Mononuclear cell (primary cell): ENCODE measurements at places on chromosomes 2 and 18. TPM values are rescaled to one million over a fixed set of nuclear protein-coding genes. Genes with fewer than 3 reads are reported as not detected.

SIX3 gene
- not detected for total RNA-seq

TRIM54 gene
- total RNA-seq = not detected

LOXHD1 gene
- 0.63 TPM for total RNA-seq

CCT4 gene
- 52.1 TPM for total RNA-seq

GLI2 gene
- not detected for total RNA-seq

SPATA3 gene
- not detected for total RNA-seq

KLHL29 gene
- 1.0 TPM for total RNA-seq

REG3A gene
- total RNA-seq = not detected

COX7A2L gene
- 135 TPM for total RNA-seq

NXPH2 gene
- not detected for total RNA-seq

SLC19A3 gene
- not detected for total RNA-seq

ACTG2 gene
- 0.10 TPM for total RNA-seq

SLC16A14 gene
- total RNA-seq = 0.31 TPM
